ENCODE measurements at places on chromosomes 6 and 20.

- no peak for DNase-seq
Measured at GRCh38 chr6:18327626-18328025, 59.5 kb upstream of the RNF144B start.

GRCh38 chr6:8828376-8828775 is 393.0 kb upstream of the SLC35B3 start:
- DNase-seq, result no peak

DNA sequence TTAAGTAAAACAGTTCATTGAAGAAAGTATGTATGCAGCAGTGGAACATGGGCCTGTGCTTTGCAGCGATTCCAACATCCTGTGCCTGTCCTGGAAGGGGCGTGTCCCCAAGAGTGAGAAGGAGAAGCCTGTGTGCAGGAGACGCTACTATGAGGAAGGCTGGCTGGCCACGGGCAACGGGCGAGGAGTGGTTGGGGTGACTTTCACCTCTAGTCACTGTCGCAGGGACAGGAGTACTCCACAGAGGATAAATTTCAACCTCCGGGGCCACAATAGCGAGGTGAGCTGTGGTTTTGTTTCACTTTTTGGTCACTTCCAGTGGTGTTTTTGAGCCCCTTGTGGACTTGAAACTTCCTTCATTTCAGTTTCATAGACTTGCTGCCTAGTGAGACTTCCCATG is 1.7 kb downstream of the TULP4 start:
- no peak for DNase-seq

DNA sequence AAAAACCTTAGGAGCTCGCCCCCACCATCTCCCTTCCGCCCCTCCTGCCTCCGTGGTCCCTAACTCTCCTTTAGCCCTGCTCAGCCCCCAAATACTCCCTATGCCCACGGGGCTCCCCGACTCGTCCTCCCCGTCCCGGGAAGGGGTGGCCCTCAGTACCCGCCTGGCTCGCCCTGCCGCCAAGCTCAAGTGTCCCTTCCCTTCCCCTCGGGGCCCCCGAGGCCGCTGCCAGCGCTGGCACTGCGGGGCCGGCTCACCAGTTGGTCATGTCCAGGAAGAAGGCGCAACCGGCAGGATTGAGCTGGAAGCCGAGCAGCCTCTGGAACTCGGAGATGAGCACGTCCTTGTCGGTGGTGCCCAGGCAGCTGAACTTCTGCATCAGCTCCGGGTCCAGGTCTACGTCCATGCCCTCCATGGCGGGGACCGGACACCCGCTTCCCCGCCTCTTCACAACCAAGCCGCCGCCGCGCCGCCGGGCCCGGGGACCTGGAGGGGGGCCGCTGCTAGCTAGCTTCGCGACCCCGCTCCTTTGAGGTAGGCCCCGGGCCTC is 303 bp downstream of the ILRUN start:
- DNase-seq, result no peak

- no peak for DNase-seq
Measured at GRCh38 chr6:20349225-20349624, 52.5 kb upstream of the E2F3 start.

DNA sequence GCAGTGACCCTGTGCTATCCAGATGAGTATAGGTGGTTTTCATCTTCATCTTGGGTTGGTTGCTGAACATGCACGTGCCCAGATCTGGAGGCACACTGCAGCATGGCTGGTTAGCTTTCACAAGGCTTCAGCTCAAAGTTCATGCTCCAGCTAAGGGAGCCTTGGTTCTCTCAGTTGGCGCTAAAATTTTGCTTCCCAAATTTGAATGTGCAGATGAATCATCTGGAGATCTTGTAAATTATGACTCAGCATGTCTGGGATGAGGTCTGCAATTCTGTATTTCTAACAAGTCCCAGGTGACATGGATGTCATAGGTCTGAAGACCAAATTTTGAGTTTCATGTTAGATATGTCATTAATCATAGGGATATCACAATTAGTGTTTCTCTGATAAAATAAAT is 230.8 kb downstream of the FOXA2 start:
- DNase-seq, result no peak

DNA sequence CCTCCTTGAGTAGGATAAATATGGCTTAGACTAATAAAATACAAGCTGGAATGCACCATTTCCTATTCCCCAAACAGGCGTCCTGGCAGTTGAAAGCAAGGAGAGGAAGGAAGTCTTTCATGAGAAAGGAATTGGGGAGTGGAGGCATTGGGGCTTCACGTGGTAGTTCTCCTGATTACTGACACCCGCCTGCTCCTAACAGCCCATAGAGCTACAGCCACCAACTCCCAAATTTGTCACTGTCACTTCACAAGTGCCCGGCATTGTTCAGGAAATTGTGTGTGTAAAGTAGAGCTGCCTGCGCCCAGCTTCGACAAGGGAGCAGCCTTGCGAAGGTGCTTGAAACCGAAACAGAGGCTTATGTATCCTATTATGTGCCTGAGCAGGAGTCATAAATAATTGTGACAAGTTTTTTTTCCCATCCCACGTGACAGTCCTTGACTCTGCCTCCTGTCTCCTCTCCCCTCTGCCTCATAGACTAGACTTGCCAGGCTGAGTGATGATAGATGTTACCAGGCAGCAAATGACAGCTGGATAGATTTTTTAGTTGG is 301.7 kb upstream of the ZFP64 start:
- no peak for DNase-seq

DNA sequence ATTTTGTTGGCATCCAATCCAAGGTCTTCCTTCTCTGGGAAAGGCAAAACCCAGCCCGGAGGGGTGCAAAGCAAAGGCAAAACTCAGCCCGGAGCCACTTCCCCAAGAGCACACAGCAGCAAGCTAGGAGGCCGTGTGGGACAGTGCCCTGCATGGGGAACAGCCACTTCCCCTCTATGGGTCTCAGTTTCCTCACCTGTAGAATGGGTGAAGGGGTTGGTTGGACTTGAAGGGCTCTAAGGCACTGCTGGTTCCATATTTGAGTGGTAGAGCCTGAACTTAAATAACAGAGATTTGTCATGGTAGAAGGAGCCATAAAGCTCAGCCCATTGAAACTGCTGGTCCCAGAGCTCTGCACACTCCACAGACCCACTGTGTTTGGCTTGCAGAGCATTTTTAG is 51.3 kb upstream of the CCDC167 start:
- DNase-seq, result no peak

GRCh38 chr20:23010096-23010495 is 25.0 kb upstream of the SSTR4 start:
- no peak for DNase-seq

DNA sequence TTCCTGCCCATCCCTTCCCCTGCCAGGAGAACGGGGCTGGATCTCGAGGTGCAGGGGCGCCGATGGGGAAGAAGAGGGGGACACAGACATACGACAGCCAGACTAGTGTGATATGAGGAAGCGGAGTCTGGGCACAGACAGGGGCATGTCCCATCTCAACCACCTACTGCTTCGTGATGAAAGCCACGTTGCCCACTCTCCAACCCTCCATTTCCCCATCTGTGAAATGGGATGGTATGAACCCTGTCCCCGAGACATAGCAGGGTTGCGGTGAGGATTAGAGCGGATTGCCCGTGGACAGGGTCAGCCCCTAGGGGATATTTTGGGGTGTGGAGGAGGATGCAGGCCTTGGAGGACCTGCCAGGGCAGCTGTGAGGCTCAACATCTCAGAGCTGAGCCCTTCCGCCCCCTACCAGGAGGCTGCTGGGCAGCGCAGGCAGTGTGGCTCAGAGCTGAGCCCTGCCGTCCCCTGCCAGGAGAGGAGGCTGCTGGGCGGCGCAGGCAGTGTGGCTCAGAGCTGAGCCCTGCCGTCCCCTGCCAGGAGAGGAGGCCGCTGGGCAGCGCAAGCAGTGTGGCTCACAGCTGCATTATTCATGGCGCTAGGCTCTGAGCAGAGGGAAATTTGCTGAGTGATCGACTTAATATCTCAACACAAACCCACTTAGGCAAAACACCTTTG is 71.7 kb downstream of the GRM4 start:
- DNase-seq, result no peak

- no peak for DNase-seq
Measured at GRCh38 chr6:19408331-19408730, 428.8 kb upstream of the ID4 start.

DNA sequence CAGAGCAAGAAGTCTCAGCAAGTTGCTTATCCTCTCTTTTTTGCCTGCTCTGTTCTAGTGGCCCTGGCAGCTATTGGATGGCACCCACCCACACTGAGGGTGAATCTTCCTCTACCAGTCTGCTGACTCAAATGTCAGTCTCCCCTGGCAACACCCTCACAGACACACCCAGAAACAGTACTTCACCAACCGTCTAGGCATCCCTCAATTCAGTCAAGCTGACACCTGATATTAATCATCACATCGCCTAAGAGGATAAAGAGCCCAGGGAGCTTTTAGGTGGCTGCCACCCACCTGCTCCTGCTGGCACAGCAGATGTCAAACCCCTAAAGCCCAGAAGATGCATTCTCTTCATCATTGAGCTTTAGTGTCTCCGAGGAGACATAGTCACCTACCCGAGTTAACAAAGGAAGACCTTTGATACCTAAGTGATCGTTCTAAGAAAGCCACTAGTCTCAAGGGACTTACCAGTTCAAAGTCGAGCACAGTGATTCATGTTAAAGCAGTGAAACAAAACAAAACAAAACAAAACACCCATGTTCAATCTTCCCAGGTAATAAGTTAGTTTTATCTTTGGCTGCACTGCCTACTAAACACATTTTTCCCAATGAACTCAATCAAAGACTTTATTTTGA is 97.7 kb upstream of the KCNQ5 start:
- DNase-seq, result no peak

- no peak for DNase-seq
Measured at GRCh38 chr6:123980311-123980710, 176.6 kb downstream of the NKAIN2 start.
